ENCODE measurements at places on chromosomes 13 and 19.

DNA sequence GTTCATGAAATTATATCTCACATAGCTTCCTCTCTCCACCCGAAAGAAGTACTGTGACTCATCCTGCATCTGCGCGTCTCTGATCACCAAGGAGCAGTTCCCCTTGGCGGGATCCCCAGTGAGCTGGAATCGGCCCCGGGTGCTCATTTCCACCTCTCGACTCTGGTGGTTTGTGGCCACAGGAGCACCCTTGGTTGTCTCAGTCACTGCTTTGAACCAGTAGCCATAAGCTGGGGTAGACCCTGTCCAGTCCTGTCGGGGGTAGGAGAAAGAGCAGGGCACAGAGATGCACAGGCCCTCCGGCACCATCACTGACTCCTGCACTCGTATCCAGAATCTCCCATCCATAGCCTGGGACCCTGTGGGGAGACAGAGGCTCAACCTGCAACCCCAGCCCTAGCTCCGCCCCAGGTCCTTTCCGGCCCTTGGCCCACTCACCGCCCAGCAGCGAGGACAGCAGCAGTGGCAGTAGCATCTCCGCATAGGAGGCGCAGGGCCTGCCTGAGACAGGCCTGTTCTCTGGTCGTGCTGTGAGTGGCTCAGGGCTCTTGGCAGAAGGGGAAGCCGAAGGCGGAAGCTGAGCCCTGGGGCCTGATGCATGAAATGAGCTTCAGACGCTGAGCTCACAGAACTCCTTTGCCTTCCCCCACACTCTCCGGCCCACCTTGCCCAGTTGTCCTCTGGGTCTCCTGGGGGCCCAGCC, at the start of gene SIGLEC10:
SIGLEC10 (minus strand) TSS at position 536 of the 703 bp plus-strand sequence; CDS start at position 475, 61 bp downstream.
- DNase-seq, result no peak

DNA sequence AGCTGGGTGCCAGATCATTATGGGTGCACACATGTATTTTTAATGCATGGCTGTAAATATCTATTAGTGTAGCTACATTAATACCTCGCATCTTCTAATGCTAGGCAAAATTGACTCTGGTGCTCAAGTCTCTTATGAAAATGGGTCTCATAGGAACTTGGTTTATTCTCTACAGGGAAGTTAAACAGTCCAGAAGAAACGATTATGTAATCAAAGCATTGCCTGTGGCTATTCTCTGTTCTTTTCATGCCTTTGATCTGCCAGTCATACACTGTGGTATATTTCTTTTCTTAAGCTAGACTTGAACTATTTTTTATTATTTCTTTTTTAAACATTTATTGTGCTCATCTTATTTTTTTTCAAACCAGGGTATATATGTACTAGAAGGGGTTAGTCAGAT, 1015.0 kb downstream of the SLITRK1 start:
- DNase-seq, result no peak

DNA sequence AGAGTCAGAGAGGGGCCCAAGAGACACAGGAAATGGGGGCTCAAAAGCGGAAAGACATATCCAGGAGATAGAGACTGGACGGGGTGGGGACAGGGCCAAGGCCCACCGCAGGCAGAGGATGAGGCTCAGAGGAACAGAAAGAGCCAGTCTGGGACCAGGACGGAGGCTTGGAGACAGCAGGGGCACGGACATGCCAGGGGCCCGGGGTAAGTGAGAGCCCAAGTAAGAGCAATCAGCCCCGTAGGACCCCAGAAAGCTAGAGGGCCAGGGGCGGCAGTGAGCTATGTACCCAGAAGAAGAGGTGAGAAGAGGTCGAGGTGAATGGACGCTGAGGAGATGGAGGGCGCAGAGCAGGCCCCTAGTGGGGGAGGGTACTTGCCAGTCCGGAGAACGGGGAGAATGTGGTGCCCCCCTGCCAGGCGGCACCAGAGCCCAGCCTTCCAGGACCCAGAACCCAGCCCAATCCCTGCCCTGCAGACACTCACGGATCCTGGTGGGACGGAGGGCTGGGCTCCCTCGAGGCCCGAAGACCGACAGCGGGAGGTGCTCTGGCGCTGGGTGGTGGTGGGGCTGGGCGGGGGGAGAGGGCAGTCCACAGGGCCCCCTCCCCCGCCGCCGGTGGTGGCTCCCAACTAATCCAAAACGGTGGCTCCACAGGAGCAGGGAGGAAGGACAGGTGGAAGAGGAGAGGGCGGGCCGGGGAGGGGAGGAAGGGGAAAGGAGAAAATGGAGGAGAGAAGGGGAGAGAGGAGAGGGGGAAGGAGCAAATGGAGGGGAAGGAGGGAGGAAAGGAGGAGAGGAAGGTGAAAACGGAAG, 1.0 kb downstream of the GRIK5 start:
- DNase-seq, result peak; percentile 62

DNA sequence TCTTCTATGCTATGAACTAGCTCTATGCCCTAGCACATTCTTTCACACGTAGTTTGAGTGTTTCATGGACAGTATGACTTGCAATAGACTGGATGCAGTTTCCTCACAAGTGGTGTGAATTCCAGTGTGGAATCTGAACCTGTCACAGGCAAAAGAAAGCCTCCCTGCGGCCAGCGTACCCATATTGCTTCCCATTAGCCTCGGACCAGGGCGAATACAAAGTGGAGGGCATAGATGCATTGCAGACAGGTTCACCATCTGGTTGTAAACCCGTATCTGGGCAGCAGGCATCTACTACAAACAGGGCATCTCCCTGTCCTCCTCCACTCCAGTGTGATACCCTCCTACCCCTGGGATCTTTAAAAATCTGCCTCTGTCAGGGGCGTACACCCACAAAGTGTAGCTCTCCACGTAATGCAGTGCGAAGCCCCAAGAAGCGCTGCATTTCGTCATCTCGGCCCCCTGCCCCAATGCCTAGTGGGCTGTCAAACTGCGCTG, 1.4 kb upstream of the CIC start:
- no peak for DNase-seq

DNA sequence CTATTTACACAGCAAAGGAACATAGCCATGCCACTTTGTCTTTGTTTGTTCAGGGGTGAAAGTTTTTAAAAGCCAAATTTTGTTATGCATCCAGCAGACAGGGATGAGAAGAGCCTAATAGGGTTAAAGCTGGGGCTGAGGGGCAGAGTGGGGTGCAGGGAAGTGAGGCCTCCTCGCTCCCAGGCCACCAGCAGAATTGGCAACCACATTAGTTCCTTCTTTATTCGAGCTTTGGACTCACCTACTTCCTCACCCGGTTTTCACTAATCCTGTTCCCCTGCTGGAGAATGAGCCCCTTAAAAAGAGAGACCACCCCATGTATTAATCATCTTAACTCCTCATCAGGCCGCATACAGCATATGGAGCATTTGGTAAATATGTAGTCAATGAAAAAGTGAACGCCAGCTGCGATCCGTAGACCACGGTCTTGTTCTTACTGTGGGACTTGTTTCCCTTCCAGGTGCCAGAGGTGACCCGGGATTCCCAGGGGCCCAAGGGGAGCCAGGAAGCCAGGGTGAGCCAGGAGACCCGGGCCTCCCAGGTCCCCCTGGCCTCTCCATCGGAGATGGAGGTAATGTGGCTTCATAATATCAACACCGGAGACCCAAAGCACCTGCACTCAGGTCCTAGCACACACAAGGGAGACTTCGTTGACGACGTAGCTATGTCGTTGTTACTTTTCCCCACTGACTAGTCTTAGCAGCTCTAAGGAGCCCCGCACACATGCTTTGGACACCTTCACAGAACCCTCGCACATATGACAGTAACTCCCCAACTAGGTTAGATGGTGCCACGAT, 112.1 kb downstream of the RAB20 start:
- DNase-seq, result no peak

GRCh38 chr13:36418022-36418805, 14.1 kb upstream of the CCNA1 start:
- DNase-seq, result no peak

DNA sequence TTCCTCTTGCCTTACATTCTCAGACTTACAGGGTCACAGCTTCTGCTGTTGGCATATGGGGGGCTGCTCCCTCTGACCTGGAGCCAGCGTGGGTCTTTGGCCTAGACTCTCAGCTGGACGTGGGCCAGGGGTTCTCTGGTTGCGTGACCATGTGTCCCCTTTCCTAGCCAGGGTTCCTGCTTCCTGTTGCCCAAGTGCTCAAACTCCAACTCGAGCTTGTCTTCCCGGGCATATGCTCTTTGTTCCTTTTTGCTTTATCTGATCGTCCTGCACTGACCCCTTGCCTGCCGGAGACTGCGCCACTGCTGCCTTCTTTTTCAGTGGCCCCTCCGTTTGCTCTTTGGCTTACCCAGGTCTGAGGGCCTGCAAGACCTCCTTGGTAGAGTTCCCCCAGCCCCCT, 25.3 kb upstream of the GPR183 start:
- DNase-seq, result no peak
